ENCODE measurements at places on chromosomes 4 and X.

DNA sequence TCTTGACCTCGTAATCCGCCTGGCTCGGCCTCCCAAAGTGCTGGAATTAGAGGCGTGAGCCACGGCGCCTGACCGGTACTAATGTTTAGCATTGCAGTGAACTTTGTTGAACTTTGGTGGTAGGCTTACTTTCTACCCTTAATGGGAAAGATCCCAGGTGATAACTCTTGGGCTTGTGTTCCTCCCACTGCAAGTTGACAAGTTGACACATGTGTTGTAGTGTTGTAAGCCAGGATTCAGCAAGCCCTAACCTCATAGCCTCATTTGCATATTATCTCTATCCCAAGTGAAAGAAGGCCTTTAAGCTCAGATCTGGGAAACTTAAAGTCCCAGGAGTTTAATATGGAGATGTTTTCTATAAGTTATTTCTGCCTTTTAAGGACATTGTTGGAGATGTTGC lies 80.0 kb upstream of the CLCN4 start:
- DNase-seq: no peak

DNA sequence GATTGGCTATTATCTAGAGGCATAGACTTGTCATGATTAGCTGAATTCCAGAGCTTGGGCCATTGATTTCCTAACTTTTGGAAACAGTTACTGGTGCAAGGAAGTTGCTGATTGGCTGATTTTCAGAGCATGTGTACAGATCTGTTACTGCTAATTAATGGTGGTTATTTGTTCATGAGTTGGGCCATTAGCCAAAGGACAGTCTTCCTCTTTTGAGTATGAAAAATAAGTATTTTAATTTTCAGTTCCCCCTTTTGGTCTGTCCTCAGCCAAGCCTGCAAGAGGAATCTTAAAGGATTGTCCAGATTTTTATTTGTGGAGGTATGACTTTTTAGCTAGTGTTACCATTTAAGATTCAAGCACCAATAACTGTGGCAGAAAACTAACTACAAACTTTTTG lies 7.0 kb upstream of the DSPP start:
- peak; percentile 40 for DNase-seq

- DNase-seq: peak; percentile 4
These were observed 82.1 kb downstream of the NHSL2 start for GRCh38 chrX:71992711-71993110.

DNA sequence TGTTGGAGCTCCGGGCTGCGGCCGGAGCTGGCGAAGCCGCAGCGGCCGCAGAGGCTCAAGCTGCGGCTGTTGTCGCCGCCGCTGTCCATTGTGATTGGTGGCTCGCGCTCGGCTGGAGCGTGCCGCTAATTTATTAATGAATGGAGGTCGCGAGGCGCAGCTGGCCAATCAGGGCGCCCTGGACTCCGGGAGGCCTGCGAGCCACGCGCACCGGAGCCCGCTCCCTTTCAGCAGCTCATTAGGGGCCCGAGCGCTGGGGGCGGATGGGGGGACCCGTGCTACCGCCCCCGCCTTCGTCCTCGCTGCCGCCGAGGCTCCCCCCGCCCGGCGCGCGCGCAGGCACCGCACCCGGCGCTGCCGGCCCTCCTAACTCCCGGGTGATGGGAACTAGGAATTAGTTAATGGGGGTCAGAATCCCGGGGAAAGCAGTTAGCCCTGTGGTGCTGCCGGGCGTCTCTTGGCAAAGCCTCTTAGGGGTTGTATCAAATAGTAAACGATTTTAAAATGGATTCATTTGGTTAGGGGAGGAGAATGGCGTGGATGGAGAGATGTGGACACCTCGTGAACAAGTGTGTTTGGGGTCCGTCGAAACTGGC lies 589 bp upstream of the NEUROG2 start:
- DNase-seq: peak; percentile 25

- peak; percentile 19 for DNase-seq
These were observed 107.8 kb upstream of the FMR1 start for GRCh38 chrX:147803948-147804347.

DNA sequence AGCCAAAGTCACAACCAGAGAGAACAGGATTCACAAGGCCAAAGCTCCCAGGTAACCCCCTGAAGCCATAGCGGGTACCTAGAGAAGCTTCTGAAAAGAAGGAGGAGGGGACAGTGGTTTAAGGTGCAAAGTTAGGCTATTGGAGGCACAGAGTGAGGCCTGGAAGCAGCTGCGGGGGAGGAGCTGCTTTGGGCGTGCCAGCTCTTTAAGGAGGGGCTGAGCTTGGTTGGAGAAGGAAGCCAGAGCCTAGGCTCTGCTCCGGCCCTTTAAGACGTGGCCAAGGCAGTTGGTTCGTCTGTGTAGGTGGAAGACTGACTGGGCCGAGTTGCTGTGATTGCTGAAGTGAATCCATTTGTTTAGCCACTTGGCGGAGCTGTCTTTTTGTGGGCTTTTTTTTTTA lies 1.5 kb downstream of the KLF8 start:
- peak; percentile 68 for DNase-seq

- DNase-seq: no peak
These were observed 5.2 kb upstream of the RPGR start for GRCh38 chrX:38332505-38332904.

GRCh38 chrX:153649178-153649914 lies 2.3 kb downstream of the DUSP9 start:
- peak; percentile 54 for DNase-seq

- peak; percentile 34 for DNase-seq
These were observed 54.4 kb downstream of the PALLD start for GRCh38 chr4:168551211-168551610.

- DNase-seq: no peak
These were observed 60.0 kb downstream of the PPP3CA start for GRCh38 chr4:101287324-101287723.

DNA sequence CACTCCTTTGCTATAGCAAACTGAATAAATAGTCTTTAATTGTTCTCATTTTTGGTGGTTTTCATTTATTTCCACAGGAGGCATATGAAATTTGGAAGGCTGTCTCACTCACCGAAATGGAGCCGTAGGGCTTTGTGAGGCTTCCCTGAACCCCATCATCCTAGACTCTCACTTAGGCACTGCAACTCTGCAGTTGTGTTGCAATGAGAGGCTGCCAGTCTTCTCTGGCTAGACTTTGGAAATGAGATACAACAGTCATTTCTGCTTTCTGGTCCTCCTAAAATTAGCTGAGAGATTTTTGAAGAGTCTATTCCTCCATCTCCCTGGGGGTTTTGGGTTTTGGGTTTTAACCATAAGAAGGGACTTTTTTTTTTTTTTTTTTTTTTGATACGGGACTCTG lies 146.5 kb downstream of the SH3BGRL start:
- peak; percentile 7 for DNase-seq

- DNase-seq: no peak
These were observed 189.0 kb upstream of the FRMPD4 start for GRCh38 chrX:11949291-11949690.

DNA sequence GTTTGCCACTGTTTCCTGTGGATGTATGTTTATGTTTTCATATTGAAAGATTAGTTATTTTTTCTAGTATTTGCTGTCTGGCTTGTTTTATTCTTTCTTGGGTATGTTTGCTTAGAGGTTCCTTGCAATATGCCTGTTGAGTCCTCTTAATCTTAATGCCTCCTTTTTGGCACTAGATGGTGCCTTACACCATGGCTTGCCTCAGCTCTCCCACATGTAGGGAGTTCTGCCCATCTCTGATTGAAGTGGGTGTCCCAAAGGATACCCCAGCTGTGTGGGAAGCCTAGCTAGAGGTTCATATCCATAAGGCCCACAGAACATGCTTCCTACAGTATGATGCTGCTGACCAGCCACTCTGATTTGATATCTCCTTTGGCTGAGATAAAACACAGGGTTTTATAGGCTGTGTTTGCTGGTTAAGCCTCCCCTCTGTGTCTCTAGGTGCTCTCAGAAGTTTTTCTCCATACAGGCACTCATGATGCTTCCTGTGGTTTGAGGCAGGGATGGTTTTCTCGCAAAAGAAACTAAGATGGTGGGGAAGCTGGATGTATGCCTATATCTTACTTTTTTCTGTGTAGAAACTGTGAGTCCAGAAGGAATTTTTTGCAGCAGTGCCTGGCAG lies 162.4 kb downstream of the ASB9 start:
- peak; percentile 7 for DNase-seq

DNA sequence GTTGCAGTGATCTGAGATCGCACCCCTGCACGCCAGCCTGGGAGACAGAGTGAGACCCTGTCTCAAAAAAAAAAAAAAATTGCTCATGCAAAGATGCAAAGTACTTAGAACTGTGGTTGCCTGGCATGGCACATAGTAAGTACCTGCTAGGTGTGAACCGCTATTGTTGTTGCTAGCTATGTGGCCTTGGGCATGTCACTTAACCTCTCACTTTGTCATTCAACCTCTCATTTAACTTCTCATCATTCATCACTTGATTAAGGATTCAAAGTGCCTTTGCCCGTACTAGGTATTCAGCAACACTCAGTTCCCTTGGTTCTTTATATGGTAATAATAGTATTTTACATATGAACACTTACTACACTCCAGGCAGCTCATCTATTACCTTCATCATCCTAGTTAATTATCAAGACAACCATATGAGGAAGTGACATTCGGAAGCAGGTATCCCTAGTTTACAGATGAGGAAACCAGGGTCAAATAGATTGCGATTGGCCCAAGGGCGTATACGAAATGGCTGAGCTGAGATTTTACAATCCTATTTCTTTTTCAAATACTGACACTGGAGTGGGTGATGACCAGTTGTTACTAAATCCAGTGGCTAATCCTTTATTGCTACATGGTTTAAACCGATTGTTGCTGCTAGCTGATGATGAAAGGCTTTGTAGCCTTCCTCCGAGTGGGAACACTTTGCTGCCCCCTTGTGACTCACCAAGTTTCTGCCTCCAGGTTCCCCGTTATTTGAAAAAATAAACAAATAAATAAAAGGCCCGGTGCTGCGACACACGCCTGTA lies 28.8 kb upstream of the SOWAHD start:
- DNase-seq: peak; percentile 91

DNA sequence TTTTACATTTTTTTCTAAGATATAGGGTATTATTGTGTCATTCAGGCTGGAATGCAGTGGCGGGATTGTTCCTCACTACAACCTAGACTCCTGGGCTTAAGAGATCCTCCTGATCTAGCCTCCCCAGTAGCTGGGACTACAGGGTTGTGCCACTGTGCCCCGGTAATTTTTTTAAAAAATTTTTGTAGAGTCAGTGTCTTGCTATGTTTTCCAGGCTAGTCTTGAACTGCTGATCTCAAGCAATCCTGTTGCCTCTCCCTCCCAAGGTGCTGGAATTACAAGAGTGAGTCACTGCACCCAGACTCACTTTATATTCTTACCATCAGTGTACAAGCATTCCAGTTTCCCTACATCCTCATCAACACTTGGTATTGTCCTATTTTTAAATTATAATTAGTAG lies 156.4 kb upstream of the GYPA start:
- DNase-seq: no peak

GRCh38 chr4:95362906-95363558 lies 185.7 kb downstream of the UNC5C start:
- no peak for DNase-seq

GRCh38 chrX:147217334-147217733 lies 402.8 kb upstream of the CXorf51A start:
- DNase-seq: no peak

DNA sequence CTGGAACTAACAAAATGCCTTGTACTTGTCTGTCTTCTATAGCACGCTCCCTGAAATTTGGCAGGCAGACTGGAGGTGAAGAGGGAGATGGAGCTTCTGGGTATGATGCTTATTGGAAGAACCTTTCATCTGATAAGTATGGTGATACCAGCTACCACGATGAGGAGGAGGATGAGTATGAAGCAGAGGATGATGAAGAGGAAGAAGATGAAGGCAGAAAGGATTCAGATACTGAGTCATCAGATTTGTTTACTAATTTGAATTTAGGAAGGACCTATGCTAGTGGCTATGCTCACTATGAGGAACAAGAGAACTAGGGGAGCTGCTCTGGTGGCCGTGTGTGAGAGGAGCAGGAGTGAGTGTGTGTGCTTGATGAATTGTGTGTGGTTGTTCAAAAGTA lies 13.0 kb downstream of the ZNF330 start:
- no peak for DNase-seq

GRCh38 chr4:87911252-87911774 lies 64.2 kb upstream of the SPP1 start:
- no peak for DNase-seq

DNA sequence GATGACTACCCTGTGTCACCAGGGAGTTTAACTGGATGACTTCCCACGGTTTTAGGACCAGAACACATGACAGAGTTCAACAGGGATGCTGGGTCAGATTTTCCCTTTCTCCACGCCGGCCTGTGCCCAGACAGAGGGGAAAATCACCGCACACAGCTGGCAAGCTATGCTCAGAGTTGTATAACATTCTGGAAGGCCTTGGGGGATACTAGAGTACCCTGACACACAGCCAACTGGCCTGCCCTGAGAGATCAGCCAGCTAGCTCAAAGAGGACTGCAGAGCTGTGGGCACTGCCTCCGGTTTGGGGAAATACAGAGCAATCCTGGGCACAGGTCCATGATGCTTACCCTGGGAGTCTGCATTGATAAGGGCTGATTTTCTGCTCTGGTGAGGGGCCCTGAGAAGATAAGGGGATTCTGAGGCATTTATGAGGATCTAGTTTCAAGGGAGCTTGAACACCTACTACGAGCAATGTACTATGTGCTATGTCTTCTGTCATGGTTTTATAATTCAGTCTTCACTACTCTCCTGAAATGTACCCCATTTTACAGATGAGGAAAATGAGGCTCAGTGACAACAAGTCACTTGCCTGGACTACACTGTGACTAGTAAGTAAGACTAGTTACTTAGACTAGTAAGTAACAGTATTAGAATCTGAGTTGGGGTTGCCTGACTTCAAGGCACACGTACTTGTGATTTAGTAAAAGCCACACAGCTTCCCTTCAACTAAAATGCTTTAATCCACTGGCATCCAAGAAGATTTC lies 14.7 kb downstream of the C4orf54 start:
- DNase-seq: no peak

GRCh38 chr4:53088152-53088551 lies 226.0 kb downstream of the RASL11B start:
- DNase-seq: no peak

DNA sequence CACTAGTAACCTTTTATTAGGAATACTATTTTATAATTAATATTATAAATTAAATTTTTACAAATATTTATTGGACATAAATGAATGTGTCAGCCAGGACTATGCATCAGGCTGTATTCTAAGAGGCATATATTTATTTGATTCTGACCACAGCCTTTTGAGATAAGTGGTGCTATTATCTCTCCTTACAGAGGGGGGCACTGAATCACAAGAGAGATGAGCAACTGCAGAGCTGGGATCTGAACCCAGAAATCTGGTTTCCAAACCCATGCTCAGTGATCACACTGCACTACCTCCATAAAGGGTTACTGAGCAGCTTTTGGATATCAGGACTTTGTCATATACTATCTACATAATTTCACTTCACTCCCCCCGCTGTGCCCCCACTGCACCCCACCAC lies 322.0 kb downstream of the TMA16 start:
- DNase-seq: no peak

GRCh38 chrX:3963980-3964379 lies 250.5 kb upstream of the PRKX start:
- DNase-seq: no peak

DNA sequence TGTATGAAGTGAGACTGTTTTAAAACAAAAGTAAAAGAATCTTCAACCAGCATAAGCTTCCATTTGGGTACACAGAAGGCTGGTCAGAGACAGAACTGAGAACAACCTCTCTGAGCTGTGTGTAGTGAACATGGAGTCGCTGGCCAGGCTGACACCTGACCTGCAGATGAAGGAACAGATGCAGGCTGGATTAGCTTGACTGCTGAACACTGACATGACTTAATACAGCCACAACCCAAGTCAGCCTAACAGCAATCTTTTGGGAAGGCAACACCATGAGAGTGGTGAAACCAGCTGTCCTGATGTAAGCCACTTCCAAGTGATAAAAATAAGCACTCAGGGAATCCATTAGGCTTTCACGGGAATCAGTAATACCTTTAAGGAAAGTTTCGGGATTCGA lies 10.1 kb downstream of the SCARB2 start:
- no peak for DNase-seq

All from inflammatory macrophage treated with lipopolysaccharide for 4 hours (primary cell).